ENCODE measurements at places on chromosomes 11 and 22.
A peak's percentile ranks its signal among the peaks of the same experiment; 100 is the strongest.

GRCh38 chr22:37994049-37994448 is 9.7 kb upstream of the SOX10 start:
- DNase-seq: peak; percentile 4

GRCh38 chr11:13141731-13142709 is 132.9 kb downstream of the RASSF10 start:
- DNase-seq: no peak

DNA sequence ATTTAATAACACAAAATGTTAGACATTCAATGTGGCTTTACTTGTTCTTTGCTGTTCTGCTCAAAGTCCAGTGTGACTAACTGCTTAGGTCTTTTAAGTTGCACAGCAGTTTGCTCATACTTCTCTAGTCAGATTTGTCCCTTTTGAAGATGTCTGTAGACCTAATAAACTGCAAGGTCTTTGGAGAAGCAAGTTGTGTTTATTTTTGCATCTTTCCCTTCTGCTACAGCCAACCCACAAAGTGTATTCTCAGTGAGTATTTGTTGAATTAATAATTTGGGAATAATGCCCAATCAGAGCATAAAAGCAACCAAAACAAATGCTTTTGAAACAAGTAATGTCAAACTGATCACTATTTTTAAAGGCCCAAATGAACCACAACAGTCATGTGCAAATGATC is 312.5 kb downstream of the CADM1 start:
- no peak for DNase-seq

DNA sequence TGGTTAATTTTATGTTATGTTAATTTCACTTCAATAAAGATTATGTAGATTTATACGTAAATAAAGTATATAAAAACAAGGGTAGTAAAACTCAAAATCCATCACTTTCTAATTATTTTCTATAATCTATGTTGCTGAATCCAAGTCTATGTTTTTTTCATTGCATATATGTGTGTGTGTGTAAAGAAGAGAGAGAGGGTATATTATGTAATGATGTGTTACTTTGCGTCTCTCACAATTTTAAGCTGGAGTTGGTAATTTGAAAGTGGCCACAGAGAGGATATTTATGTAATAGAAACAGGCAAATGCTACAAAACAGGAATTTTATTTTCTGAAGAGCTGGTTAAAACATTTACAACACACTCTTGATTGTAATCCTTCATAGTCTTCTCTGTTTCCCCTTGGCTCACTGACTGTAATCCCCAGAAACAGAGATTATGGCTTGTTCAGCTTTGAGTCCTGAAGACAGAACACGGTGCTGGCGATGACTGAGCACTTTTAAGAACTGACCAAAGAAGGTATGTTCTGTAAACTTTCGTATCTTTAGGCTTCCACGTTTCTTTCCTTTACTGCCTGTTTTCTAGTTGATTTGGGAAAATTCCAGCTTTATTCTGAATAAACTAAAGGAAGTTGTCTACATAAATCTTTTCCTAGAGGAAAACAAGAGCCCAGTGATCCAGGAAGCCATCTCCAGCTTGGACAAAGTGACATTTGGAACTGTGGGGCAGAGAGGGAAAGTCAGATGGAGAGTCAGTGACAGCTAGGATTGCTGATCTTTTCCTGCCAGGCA is 43.6 kb downstream of the OR2AG2 start:
- no peak for DNase-seq

DNA sequence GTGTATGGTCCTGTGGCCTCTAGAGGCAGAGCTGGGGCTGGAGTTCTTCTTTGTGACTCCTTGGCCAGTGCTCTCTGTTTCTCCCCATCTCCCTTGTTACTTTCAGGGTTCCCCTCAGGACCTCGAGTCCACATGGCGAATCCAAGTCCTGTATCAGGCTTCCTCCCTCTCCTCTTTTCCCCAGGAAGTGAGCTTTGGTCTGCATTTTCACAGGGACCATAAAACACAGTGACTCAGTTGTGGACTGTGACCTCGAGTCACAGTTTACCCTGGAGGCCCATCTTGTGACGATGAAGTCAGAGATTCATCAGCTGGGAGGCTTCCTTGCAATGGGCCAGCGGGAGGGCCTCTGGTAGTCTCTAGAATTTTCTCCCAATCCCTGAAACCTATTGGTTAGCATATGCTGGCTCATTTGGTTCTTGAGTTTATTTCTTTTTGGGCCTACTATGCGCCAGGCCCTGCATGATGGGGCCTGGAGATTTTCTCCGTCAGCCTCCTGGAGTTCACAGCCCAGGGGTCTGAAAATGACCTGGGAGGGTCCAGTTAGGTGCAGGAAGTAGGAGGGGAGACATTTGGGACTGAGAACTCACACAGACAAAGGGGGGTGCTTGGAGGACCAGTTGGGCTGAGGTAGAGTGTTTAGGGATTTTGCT is 100.8 kb downstream of the KIAA1671 start:
- no peak for DNase-seq

GRCh38 chr11:44893846-44894617 is 56.7 kb downstream of the TP53I11 start:
- peak; percentile 12 for DNase-seq

GRCh38 chr11:109130910-109131309 is 291.1 kb upstream of the C11orf87 start:
- no peak for DNase-seq

DNA sequence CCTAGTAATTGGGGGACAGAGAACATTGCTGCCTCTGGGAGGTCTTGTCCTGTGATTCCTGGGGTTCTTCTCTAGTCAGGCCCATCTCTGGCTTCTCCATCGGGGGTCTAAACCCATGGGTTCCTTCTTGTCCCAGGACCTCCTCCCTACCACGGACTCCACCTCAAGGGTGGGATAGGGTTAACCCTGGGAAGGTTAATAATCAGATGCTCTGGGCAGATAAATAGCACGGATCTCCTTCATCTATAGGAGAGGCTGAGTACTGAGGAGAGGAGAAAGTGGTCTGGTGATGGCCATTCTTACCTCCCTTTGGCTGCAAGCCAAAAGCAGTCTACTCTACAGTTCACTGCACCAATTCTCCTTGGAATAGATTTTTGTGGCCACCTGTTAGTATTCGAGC is 10.5 kb downstream of the HEPHL1 start:
- no peak for DNase-seq

DNA sequence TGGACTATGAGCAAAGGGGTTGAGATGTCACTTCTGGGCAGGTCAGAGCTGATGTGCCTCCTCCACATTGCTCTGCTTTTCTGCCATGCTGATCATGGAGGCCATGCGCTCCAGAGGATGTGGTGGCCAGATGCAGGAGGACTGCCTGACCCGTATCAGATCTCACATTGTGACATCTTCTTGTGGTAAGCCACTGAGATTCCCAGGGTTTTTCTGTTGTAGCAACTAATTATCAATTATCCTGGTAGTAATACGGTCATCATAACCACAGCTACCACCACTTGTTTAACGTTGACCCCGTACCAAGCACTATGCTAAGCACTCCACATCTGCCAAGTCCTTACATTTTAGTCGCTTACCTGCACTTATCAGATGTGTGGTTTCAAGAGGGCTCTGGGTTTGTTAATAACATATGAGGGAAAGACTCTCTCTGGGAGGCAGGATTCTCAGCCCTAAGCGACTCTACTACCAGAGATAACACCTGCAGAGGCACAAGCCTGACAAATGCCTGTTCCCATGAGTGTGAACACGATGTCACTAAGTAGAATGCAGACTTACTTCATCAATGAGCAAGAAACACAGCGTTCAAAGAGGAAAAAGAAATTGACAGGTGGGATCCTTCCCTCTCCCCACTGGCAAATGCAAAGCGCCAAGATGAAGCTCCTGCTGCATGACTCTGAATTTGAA is 63.6 kb upstream of the TIMP3 start:
- DNase-seq: no peak

DNA sequence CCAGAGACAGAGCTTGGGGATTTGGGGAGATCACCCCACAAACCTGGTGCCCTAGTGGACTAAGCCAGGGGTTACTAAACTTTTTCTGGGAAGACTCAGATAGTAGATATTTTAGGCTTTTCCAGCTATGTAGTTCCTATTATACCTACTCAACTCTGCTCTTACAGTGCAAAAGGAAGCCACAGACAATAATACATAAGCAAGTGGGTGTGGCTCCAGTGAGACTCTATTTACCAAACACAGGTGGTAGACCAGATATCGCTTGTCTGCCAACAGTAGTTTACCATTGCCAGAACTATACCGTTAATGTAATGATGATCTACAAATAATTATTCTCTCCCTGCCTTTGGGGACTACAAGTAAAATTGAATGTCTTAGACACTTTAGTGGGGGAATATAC is 6.9 kb downstream of the LDHC start:
- no peak for DNase-seq

- DNase-seq: no peak
Measured at GRCh38 chr22:38316364-38317121, 690 bp downstream of the CSNK1E start.

- no peak for DNase-seq
Measured at GRCh38 chr11:45411228-45411946, 125.2 kb upstream of the SYT13 start.

DNA sequence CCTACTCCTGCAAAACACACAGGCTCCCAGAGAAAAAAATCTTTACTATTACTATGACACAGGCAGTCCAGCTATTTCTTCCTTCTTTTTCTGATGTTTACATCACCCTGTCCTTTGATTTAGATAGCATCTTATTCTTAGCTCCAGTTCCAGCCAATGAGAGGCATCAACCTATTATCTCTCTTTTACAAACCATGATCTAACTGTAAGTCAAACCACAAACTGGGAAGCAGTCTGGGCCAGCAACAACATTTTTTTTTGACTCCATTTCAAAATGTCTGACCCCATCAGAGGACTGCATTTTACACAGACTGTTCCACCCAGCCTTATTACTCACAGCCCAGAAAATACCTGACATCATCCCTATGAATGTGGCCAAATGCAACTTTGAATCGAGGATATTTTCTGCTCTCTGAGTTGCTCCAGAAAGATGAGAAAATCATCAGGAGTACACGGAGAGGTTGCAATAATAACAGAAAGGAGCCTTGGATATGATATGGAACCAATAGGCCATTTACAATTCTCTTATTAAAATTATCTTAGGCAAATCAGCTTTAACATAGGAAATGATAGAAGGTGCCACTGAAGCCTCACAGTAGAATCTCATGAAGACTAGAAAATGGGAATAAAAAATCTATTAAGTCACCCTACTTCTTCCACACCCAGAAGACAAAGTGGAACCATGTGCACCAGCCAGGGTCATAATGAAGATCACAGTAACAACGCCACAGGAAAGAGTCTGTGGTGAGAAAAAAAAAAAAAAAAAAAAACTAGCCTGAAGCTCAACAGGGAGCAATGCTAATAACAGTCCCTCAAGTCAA is 21.2 kb downstream of the TBRG1 start:
- no peak for DNase-seq

Measured in stimulated activated CD8-positive, alpha-beta memory T cell treated with anti-CD3 and anti-CD28 coated beads, Interleukin-2, amount 100 ng/mL, for 1 hour (primary cell).